ENCODE measurements at places on chromosomes 5 and 9. TPM values are rescaled to one million over a fixed set of nuclear protein-coding genes. Genes with fewer than 3 reads are reported as not detected.

Gene ZNG1F
- 118 TPM for total RNA-seq

Gene G3BP1
- 193 TPM for total RNA-seq

Gene IL33
- total RNA-seq, result not detected

Gene WDR38
- total RNA-seq, result not detected

Gene DND1
- total RNA-seq, result 1.2 TPM

Gene IFNK
- not detected for total RNA-seq

Gene HRCT1
- total RNA-seq, result 7.3 TPM

Gene BHMT
- total RNA-seq, result not detected

Gene HMHB1
- not detected for total RNA-seq

Gene SMIM33
- total RNA-seq, result not detected

Gene HSD17B4
- 96.5 TPM for total RNA-seq

Gene PLPP7
- 8.4 TPM for total RNA-seq

Gene GFPT2
- 32.9 TPM for total RNA-seq

Gene GNG10
- 34.3 TPM for total RNA-seq

Gene GMCL2
- not detected for total RNA-seq

Gene HACD4
- total RNA-seq, result not detected

Gene F2RL2
- 4.0 TPM for total RNA-seq

Gene DUSP1
- total RNA-seq, result 27.6 TPM

Gene FBN2
- 0.16 TPM for total RNA-seq

Gene ZSWIM6
- 7.1 TPM for total RNA-seq

Gene GABRA1
- total RNA-seq, result not detected

Gene C5
- total RNA-seq, result 0.38 TPM

Gene TICAM2
- total RNA-seq, result 2.3 TPM

Gene BARX1
- total RNA-seq, result 11.1 TPM

Gene PDCD1LG2
- total RNA-seq, result 0.82 TPM

Gene PNPLA7
- 1.8 TPM for total RNA-seq

Gene SLC6A3
- not detected for total RNA-seq

Gene GRIN3A
- total RNA-seq, result not detected

Gene GPX3
- 5.0 TPM for total RNA-seq

Gene PCDHGA7
- 6.1 TPM for total RNA-seq

Gene CTXN3
- not detected for total RNA-seq

Gene CCDC107
- total RNA-seq, result 10.5 TPM

Gene LTC4S
- not detected for total RNA-seq

Gene NUTM2F
- total RNA-seq, result not detected

Data from A375 (cell line).